ENCODE measurements at places on chromosomes 16 and 17. TPM values are rescaled to one million over a fixed set of nuclear protein-coding genes. Genes with fewer than 3 reads are reported as not detected.

SYNGR3 gene
- total RNA-seq = 1.1 TPM

KRTAP9-2 gene
- not detected for total RNA-seq

TAT gene
- not detected for total RNA-seq

GRCh38 chr16:51565184-51565583 lies 414.1 kb upstream of the SALL1 start:
- DNase-seq = no peak

- peak; percentile 29 for DNase-seq
Measured at GRCh38 chr16:58128711-58129096, 477 bp downstream of the CFAP20 start.

PLK1 gene
- total RNA-seq = 102 TPM

DNA sequence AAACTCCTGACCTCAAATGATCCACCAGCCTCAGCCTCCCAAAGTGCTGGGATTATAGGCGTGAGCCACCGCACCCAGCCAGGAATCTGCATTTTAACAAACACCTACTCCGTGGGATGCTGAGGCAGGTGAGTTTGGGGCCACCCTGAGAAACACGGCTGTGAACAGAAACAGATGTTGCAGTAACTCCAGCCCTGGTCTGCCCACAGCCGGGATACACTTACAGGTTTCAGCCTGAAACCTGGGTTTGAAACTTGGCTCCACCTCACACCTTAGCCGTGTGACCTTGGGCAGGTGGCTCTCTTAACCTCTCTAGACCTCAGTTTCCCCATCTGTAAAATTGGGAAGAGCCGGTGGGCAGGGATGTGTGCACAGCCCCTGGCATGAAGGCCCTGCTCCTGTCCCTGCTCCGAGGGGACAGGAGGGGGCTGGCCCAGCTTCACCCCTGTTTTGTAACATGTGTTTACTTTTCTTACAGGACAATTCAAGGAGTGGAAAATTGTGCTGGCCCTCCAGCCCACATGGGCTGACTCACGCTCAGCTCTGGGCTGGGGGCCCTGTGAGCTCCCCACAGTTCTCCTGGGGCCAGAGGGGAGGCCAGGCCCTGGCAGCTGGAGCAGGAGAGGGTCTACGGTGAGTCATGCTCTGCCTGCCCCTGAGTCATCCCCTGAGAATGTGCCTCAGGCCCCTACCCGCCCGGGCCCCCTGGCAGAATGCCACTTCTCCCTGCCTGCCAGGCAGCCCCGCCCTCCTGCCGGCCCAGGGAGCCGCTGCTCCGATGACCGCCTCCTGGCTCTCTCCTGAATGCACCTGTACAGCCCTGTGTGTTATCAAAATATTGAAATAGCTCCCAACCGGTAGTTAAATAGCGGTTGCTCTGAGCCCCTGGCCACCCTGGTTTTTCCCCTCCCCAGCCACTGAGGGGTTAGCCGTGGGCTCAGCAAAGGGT lies 7.7 kb upstream of the PPL start:
- DNase-seq = peak; percentile 99

DNA sequence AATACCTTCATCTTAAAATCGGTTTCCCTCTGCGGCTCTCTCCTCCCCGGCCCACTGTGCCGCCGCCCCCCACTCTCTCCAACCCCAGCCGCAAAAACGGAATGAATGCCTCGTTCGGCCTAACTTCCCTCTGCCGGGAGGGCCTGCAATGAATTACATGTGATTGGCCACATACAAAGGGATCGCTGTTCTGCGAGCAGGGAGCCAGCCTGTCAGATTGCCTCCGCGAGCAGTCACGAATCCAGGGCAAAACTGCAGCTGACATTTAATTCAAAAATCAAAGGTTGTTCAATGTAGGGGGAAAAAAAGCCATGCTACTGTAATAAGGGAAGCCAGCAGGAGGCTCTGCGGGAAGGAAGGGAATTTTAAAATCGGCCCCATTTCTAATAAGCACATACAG lies 84.9 kb downstream of the TBC1D16 start:
- no peak for DNase-seq

DNA sequence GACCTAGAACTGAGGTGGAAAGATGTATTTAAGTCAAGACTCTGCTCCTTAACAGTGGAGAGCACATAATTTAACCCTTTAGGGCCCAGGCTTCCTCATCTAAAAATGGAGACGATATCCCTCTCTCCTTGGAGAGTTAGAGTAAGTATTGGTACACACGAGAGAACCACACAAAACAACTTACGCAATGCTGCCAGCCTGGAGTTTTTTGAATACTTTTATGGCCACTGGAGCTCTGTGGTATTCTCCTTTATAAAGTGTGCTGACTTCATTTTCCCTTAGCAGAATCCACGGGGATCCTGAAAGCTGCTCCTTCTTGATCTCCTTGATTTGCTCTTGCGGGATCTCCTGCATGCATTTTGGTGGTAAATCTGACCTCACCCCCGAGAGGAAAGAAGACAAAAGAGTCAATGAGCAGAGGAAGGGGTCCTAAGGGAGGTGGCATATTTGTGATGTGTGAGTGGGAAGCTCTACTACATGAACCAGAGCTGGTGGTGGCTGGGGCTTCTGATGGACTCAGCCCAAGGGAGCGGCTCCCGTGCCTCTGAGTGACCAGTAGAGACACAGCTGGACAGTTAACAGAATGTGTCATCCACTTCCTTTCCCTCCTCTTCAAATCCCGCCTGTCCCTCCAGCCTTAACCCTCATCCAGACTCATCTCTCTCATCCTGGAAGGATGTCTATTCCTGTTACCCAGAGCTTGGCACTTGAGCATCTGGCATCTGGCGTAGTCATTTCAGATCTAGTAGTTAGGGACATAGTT lies 9.4 kb downstream of the MLKL start:
- peak; percentile 34 for DNase-seq

- DNase-seq = no peak
Measured at GRCh38 chr16:65876624-65877023, 489.9 kb upstream of the CDH5 start.

SLC13A2 gene
- not detected for total RNA-seq

DNA sequence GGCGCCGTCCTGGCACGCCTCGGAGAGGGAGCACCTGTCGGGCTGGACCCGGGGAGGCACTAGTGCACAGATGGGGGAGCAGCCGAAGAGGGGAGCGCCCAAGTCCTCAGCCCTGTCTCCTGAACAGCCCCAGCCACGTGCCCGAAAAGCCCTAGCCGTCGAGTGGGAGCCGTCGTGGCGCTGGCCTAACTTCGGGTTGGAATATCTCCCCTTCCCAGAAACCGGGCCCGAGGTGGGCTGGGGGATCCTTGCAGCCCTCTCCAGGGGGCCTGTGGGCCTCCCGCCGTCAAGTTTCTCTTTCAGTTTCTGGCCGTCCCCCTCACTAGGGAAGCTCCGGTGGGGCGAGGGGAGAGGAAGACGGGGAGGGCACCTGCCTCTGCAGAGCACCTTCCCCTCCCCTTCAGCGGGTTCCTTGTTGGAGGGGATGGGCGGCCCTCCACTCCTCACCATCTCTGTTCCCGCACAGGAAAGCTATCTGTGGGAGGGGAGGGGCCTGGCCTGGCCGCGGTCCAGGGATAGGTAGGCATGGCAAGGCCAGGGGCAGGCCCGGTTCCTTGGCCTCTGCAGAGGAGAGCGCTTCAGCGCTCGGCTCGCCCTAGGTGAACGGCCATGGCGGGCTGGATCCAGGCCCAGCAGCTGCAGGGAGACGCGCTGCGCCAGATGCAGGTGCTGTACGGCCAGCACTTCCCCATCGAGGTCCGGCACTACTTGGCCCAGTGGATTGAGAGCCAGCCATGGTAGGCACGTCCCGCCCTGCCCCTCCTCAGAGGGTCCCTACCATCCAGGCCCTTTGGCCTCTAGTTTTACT lies 709 bp downstream of the STAT5A start:
- DNase-seq = no peak

DNA sequence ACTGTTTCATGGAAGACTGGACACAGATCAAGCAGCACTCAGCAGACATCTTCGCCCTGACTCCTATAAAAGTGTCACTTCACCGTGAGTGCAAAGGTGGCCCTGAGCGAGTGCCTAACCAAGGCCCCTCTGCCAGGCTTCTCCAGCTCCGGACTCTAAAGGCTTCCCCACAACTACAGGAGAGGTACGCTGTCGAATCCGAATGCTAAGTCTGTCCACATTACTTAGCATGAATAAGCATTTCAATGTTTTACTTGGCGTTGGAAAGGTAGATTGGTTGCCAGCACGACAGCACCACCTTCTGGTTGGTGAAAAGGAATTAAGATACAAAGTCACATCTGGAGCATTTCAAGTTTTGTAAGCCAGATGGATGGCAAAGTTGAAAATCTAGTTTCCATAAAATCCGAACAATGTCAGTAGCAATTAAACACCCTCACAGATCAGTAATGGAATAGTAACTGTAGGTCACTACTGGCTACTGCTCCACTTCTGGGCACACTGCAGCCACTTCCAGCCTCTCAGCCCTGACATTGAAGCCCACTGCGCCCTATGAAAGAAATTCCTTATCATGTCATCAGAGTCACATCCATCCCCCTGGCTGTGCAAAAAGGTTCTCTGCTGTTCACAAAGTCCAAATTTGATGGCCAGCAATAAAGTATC lies 100.9 kb downstream of the PARN start:
- peak; percentile 87 for DNase-seq

- no peak for DNase-seq
Measured at GRCh38 chr16:1647856-1648255, 30.2 kb upstream of the JPT2 start.

OR1F1 gene
- total RNA-seq = not detected

DNA sequence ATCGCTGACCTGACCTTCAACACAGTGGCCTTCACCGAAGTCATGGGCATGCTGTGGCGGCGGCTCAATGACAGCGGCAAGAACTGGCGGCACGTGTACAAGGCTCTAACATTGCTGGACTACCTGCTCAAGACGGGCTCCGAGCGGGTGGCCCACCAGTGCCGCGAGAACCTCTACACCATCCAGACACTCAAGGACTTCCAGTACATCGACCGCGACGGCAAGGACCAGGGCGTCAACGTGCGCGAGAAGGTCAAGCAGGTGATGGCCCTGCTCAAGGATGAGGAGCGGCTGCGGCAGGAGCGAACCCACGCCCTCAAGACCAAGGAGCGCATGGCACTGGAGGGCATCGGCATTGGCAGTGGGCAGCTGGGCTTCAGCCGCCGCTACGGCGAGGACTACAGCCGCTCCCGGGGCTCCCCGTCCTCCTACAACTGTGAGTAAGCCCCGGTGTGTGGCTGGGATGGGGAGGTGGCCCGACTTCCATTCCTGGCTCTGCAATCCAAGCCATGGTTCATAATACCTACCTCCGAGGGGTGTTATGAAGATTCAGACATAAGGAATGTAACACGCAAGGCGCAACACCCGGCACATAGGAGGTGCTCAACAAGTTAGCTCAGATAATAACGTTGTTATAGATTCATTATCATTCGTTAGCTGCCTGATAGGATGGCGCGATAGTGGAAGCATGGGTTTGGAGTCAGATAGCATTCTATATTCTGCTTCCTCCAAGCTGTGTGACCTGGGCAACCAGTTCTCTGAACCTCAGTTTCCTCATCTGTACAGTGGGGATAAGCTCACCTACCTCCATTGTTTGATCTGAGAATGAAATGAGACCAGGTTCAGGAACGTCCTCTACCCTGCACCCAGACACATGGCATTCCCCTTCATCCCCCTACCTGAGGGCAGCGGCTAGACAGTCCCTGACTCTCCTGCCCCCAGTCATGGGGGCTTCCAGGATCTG lies 4.4 kb downstream of the EPN3 start:
- DNase-seq = no peak

DNA sequence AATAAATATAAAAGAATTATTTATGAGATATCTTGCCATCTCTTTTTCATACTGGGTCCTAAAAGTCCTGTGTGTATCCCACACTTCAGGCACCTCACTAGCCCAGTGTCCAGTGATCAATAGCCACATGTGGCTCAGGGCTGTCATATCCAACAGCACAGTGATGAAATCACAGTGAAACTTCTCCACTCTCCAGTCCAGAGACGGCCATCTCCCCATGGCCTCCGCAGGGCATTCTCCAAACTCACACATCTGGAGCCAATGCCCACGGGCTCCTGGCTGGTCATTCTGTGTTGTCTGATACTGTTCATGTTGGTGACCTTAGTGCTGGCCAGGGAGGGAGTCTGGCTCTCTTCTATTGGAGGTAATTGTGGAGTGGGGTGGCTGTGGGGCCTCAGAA lies 125.2 kb upstream of the SDK2 start:
- DNase-seq = no peak

DNA sequence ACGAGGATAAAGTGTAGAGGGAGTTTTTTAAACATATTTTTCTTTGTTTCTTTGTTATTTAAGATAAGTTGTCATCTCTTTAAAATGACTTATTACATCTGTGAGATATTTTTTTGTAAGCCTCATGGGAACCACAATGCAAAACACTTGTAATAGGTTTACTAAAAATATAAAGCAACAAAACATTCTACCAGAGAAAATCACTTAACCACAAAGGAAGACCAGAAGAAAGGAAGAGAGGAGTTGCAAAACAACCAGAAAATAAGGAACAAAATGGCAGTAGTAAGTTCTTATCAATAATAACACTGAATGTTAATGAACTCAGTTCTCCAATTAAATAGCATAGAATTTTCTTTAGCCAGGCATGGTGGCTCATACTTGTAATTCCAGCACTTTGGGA lies 22.9 kb downstream of the DHRS7B start:
- DNase-seq = no peak

DNA sequence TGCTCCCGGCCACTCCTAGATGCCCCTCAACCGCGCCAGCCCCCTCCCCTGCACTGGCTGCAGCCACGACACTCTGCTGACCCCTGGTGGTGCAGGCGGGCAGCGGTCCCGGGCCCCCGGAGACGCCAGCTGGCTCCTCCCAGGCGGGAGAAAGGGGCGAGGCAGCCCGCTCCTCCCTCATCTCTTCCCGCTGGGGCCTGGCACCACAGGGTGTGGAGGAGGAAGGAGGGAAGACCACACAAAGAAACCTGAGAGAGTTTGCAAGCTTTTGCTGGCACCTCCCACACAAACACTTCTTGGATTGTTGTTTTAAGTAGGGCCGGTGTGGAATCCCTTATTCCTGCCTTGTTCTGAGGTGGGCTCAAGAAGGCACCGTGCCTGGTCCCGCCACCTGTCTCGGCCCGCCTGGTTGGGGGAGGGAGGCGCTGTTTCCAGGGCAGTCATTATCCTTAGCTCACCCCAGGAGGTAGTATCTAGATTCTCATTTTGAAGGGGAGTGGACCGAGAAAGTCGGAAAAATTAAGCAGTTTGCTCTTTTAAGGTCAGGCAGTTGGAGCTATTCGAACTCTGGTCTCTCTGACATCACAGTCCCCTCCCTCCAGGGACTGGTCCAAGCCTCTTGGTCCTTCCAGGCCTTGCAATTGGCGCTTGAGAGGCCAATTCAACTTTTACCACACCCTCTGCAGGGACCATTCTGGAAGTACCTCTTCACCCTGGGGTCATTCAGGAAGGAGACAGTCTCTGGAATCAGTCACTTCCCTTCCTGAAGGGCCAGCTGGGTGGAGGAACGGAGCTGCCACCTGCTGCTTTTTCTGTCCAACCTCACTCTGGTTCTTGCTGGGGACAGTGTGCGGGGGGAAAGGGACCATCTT lies 959 bp upstream of the ANKRD13B start:
- DNase-seq = peak; percentile 79

DNA sequence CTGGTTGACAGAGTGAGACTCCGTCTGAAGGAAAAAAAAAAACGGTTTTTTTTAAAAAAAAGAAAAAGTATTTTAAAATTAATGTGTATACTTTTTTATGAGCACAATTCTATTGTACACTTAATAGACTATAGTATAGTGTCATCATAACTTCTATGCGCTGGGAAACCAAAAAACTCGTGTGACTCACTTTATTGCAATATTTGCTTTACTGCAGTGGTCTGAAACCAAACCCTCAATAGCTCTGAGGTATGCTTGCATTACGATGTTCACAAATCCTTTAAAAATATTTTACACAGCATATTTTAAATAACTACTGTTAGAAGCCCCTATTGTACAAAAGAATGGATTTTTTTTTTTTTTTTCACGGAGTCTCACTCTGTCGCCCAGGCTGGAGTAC lies 12.4 kb upstream of the MAP2K6 start:
- no peak for DNase-seq
